Nucleus accumbens (tissue), 56 donors: ENCODE measurements at places on chromosomes 6 and 20.

DNA sequence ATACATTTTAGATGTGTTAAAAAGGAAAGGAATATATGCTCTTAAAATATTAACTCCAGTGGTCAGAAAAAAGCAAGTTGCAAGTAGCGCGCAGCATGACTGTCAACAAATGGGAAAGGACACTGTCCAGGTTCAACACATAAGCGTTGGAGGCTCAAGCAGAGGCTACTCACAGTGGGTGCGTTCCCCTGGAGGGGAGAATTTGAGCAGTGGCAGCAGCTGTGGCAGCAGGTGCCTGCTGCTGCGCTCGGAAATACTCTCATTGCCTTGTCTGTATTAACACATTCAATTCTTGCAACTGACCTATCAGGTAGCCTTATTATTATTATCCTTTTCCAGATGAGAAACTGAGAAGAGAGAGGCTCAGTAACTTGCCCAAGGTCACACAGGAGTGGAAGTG, 21.9 kb upstream of the CCN6 start:
- DNase-seq: no peak

DNA sequence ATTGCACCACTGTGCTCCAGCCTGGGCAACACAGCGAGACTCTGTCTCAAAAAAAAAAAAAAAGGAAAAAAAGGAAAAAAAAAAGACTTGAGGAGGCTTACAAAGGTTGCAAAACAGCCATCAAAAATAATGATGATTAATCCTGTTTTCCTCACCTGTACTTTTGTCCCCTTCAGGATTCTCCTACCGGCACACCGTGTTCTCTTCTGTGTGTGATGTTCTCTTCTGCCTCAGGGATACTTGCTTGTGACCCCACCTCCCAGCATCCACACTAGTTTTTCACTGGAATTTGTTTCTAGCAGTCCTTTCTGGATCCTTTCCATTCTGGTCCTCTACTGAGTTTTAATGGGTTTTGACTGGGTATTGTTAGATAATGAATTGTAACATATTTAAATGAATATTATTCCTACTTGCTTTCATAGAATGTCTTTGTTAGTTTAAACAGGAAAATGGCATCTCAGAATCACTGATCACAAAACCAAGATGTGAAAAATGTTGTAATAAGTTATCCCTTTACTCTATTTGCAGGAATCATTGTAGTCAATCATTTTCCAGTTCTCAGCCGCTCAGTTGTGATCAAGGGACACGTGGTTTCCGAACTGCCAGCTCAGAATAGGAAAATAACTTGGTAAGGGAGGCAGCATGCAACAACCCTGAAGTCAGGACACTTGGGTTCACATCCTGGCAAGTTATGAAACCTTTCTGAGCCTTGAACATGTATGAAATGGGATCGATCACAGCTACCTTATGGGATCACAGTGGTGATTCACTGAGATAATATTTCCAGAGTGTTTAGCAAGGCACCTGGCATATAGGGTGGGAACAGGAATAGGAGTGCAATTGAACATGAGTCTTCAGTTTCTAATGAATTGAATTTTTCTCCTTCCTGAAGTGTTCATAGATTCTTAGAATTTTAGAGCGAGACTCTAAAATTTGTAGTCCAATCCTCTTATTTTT, 8.5 kb downstream of the C6orf89 start:
- no peak for DNase-seq

- no peak for DNase-seq
Measured at GRCh38 chr20:2809690-2810089, 5.1 kb upstream of the C20orf141 start.

DNA sequence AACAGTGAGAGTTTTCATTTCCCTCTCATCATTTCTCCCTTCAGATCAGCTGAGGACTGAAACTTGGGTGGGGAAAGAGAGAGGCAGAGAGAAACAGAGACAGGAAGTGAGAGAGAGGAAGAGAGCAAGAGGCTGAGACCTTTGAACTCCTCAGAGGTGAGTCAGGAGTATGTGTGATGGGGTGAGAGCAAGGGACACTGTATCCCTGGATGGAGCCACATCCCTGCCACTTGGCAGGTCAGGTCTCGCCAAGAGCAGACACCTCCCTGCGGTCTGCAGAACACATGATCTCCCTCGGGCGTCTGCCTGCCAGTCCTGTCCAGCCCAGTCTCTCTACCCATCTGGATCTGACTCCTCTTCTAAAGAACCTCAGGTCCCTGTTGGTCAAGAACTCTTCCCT, 62.7 kb upstream of the SYNDIG1 start:
- DNase-seq: no peak

GRCh38 chr6:159043251-159043650, 1.5 kb downstream of the TAGAP start:
- DNase-seq: no peak

- DNase-seq: no peak
Measured at GRCh38 chr6:148735989-148736388, 10.8 kb upstream of the UST start.

DNA sequence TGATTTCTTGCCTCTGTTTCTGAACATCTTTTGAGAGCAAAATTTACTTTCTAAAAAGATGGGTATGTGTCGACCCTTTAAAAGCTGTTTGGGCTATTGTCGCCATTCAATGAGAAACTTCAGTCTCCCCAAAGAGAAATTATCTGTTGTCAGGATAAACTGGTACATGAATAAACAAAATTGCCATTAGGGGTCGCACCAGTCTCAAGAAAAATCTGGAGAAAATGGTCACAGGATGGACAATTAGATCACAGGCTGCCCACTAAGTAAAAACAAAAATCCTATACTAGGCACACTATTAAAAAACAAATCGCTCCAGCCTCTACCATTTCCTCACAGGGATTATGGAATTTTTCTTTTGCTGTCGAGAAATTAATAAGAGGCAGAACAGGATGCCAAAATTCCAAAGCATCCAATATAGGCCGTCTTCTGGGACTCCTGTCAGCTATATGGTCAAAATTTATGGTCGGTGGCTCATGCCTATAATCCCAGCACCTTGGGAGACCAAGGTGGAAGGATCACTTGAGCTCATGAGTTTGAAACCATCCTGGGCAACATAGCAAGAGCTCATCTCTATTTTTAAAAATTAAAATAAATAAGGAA, 5.5 kb upstream of the HLA-E start:
- DNase-seq: no peak

DNA sequence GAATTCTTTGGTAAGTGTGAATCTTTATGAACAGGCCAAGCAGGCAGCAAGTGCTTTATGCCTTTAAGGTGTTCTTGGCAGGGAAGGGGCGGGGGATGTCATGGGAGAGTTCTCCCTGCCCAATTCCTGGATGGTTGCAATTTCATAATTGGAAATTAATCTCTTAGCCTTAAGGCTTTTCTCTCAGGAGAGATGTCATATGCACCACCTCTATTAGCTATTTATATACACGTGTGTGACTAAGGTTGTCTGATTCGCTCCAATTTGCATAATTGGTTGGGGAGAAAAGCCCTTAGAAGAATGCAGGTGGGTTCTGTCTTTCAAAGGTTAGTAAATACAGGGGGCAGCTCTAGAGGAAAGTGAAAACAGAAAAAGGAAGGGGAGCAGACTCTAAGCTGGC, 5.2 kb upstream of the ENPP5 start:
- DNase-seq: no peak

DNA sequence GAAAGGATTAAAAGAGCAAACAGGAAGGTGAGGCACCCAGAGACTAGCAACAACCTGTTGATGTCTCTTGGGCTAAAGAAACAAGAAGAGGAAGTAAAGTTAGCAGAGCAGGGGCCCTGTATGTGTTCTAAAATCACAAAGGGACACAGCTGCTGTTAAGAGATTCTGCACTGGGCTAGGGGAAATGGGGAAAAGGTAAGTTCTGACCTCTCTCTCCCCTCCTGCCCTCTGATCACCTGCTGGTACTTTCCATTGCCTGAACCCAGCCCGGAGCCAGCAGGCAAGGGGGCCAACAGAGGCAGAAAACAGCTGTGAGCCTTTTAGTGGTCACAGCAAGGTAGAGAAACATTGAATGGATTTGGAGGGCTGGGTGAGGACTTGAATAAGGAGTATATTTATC, 13.5 kb upstream of the CNR1 start:
- no peak for DNase-seq

- DNase-seq: no peak
Measured at GRCh38 chr6:133259561-133259960, 18.4 kb downstream of the EYA4 start.

- DNase-seq: no peak
Measured at GRCh38 chr6:56227071-56227879, 20.1 kb downstream of the COL21A1 start.

GRCh38 chr6:2171728-2172127, 73.7 kb downstream of the GMDS start:
- no peak for DNase-seq

DNA sequence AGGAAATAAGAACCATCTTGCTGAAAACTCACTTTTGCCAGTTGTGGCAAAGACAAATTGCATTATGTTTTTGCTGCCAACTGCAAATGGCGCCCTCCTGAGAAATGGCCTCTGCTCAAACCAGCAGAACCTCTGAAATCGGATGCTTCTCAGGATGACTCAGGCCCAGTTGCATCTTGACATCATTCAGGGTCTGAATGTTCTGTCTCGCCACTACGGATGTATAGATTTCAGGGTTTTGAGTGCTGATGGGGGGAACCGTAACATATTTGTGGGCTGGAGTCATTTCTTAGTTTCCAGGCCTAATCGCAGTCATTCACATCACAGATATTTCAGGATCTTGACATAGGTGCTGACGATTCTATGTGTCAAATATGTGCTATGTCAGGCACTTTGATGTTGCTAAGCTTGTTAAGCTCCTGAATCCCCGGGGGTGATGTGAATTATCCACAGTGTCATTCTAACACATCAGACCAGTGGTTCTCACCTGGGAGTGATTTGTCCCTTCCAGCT, 207.1 kb downstream of the NFATC2 start:
- DNase-seq: no peak

GRCh38 chr20:52922436-52922835, 49.7 kb upstream of the TSHZ2 start:
- DNase-seq: no peak

DNA sequence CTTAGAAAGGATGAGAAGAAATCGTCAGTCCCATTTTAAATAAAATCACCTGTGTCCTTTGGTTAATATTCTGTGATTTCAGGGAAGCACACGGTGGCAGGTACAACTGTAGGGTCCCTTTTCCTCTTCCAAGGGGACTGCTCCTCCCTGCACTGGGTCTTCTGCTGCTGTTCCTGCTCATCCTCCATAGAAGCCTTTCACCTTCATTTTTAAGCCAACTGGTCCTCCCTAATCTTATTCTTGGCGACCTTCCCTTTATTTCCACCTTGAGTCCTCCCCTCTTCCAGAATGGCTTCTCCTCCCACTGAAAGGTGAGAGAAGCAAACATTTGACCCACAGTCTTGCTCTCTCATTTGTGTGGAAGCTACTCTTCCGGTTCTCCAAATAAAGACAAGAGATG, 4.4 kb upstream of the PRDM1 start:
- no peak for DNase-seq

DNA sequence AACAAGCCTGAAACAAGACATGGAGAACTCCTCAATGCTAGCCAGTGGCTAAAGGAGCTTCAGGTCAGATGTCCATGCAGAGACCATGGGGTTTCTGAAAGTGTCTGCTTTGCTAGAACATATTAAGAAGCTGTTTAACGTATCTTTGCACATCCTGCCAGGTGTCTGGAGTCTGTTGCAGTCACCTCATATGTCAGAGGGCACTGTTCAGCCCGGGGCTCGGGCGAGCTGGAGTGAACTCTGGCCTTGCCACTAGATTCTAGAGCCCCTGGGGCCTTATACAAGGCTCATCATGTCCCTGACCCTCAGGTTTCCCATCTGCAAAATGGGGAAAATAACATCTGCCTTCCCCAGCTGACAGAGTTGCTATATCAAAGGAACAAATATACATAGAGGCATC, 59.0 kb downstream of the PRDM1 start:
- DNase-seq: no peak

DNA sequence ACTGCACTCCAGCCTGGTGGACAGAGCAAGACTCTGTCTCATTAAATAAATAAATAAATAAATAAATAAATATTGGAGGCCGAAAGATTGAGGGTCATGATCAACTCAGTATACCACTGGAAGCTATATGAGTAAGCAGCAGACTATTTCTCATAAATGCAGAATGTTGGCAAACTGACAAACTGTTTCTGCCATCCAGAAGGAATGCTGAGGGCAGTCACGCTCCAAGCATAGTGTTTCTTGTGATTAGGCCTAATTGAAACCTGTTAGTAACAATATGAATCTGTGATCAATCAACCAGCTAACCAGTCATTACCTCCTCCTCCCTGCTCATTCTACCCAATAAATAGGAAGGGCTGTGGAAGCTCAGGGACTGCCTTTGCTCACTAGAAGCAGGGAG, 15.2 kb upstream of the KCNK15 start:
- no peak for DNase-seq

DNA sequence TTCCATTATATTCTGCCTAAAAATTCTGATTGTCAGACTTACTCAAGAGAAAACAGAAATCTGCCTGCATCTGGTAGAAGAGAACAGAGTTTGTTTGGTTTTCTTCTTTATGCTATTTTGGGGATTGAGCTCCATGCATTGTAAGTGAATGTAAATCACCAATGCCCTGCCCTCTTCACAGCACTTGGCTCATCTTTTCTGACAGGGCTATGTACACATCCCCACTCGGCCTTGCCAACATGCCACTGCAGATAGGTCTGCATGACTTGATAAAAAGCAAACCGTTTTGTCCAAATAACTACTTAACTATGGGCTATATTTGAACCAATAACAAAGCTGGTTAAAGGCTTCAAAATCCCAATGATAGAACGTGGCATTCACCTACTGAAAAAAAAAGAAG, 117.7 kb downstream of the IBTK start:
- DNase-seq: no peak

DNA sequence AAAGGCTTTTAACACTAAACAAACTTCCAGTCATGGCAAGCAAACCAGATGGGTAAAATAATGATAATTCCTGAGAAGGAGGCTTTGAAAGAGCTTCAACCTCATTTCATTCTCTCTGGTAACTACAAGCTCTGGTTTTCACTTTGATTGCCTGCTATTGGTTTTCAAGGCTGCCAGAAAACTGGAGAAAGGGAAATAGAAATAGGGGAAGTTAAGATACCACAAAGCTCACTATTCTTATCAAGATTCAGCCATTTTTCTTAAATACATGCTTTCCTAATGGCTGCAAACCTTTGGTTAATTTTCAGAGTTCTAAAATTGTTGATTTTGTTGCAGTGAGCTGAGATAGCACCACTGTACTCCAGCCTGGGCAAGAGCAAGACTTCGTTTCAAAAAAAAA, 42.5 kb upstream of the NELFCD start:
- no peak for DNase-seq

DNA sequence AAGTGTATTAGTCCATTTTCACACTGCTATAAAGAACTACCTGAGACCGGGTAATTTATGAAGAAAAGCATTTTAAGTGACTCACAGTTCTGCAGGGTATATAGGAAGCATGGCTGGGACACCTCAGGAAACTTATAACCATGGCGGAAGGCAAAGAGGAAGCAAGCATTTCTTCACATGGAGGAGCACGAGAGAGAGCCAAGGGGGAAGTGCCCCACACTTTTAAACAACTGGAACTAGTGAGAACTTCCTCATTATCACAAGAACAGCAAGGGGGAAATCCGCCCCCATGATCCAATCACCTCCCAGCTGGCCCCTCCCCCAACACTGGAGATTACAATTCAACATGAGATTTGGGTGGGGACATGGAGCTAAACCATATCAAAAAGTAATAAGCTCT, 28.3 kb upstream of the B3GAT2 start:
- DNase-seq: no peak

- no peak for DNase-seq
Measured at GRCh38 chr6:39441986-39442385, 119.5 kb upstream of the KCNK16 start.

GRCh38 chr20:57698116-57698866, 11.5 kb downstream of the PMEPA1 start:
- DNase-seq: peak; percentile 48
